Transverse colon (tissue), 4 donors: ENCODE measurements at places on chromosomes 5 and 9. TPM values are rescaled to one million over a fixed set of nuclear protein-coding genes. Genes with fewer than 3 reads are reported as not detected.

- DNase-seq, result no peak
Measured at GRCh38 chr9:124349267-124349666, 66.0 kb downstream of the PSMB7 start.

LSM11 gene
- total RNA-seq, result 4.1 TPM

- no peak for DNase-seq
Measured at GRCh38 chr5:33400675-33401074, 40.1 kb upstream of the TARS1 start.

DNA sequence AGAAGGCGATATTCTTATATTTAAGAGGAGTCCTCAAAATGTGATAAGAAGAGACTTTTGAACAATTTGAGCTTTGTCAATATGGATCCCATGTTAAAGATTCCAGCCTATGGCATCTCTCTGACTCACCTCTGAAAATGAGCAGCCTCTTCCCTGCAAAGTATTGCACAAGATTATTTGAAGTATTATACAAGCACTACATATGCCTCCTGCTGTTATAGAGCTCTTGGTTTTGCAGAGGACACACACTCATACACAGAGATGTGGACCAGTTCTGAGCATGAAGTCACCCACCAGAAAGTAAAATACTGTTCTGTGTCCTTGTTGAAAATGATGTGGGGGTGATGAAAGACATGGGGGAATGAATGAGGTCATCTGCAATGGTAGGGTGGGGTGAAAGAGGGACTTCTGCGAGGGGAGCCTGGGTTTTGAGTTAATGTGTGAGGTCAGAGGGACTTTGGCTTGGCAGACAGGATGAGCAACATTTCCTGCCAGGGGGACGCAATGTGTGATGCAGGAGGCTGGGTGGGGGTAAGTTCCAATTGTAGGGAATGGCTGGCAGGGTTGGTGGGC lies 25.8 kb downstream of the FBXL7 start:
- DNase-seq, result no peak

- DNase-seq, result no peak
Measured at GRCh38 chr5:13985731-13986418, 41.4 kb upstream of the DNAH5 start.

- no peak for DNase-seq
Measured at GRCh38 chr9:98310752-98311392, 55.4 kb upstream of the TBC1D2 start.

PLPP7 gene
- total RNA-seq, result 10.3 TPM

DNA sequence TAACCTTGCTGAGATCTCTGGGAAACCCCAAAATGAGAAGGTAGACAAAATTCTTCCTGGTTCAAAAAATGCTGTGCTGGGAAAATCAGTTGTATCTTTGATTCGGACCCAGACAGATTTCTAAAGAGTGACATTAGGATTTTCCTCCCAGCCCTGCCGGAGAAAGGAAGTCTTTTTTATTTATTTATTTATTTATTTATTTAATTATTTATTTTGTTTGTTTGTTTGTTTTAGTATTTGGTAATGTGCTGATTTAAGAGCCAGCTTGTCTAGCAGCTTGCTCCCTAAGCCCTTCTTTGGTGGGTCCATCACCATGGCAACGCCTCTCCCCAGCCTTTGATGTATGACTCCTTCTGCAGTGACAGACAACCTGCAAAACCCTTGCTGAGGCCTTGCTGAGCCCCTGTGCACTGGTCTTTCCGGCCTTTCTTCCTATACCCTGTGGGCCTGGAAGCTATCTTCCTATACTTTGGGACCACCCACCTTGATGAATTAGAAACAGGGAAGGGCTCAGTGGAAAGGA lies 60.6 kb upstream of the AFAP1L1 start:
- no peak for DNase-seq

GRCh38 chr9:13900449-13900848 lies 413.5 kb downstream of the NFIB start:
- no peak for DNase-seq

- no peak for DNase-seq
Measured at GRCh38 chr5:145699846-145700245, 135.3 kb downstream of the PRELID2 start.

- DNase-seq, result no peak
Measured at GRCh38 chr5:141809380-141810096, 68.7 kb downstream of the PCDH1 start.

ASPN gene
- 102 TPM for total RNA-seq

DNA sequence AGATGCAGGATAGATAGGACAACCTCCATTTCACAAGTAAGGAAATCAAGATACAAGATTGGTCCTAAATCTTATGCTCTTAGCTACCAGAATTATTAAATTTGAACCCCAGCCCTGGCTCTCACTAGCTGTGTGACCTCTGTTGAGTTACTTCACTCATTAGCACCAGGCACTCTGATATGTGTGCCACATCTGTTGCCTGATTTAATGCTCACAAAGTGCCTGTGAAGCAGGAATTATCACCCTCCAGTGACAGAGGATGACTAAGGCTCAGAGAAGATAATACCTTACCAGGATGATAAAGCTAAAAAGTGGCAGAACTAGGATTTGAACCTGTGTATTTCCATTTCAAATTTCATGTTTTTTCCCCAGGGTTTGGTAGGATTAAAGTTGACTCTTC lies 110.0 kb downstream of the PLPPR1 start:
- no peak for DNase-seq

PTGES2 gene
- total RNA-seq, result 109 TPM

GRCh38 chr9:32177396-32177795 lies 207.0 kb upstream of the ACO1 start:
- DNase-seq, result no peak

PJA2 gene
- total RNA-seq, result 62.5 TPM
